Amniotic epithelial cell (primary cell): ENCODE measurements at places on chromosomes 2 and 18.

DNA sequence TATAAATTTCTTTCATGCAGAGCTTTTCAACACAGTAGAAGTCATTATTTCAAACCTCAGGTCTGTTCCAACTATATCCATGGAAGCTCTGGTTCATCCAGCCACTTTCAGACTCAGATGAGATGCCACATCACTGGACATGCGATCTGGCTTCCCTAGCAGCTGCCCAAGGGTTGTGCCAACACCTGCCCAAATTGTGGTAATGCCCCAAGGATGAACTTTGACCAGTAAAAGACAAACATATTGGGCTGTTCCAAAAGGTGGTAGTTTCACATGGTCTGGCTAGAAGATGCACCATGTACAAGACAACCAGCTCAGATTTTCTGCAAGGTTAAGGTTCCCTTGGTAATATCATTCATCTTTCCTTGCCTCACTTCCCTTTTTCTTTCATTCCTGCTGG is 101.9 kb downstream of the THADA start:
- DNase-seq: no peak

DNA sequence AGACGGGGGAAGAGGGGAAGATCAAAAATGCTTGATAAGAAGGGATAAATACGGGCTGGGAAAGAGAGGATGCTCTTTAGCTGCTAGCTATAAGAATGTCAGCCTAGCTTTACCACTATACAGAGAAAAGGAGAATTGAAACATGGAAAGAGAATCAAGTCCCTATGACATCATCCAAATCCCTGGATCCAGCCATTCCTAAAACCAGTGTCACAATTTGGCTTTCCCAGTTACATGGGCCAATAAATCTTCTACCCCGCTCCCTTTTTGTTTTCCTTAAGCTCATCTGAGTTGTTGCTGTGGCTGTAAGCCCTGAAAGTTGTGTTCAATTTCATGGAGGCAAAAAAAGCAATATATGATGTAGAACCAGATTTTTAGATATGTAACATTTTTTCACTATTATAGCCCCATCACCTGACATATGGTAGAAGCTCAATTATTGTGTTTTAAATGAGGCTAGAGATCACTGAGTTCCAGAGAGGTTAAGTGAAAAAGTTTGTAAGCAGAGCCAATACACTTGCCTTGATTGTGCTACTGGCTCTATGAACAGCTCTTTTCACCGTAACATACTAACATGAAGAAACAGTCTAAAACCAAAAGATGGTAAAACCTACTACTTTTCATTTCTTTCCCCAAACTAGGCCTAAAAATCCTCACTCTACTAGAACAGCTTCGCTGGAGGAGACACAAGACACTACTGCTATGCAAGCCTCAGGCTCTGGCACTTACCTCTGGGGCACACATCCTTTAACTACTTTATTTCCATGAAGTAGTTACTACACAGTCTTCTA is 4.3 kb downstream of the HNRNPLL start:
- no peak for DNase-seq

GRCh38 chr2:67945056-67945455 is 117.7 kb downstream of the C1D start:
- DNase-seq: no peak

DNA sequence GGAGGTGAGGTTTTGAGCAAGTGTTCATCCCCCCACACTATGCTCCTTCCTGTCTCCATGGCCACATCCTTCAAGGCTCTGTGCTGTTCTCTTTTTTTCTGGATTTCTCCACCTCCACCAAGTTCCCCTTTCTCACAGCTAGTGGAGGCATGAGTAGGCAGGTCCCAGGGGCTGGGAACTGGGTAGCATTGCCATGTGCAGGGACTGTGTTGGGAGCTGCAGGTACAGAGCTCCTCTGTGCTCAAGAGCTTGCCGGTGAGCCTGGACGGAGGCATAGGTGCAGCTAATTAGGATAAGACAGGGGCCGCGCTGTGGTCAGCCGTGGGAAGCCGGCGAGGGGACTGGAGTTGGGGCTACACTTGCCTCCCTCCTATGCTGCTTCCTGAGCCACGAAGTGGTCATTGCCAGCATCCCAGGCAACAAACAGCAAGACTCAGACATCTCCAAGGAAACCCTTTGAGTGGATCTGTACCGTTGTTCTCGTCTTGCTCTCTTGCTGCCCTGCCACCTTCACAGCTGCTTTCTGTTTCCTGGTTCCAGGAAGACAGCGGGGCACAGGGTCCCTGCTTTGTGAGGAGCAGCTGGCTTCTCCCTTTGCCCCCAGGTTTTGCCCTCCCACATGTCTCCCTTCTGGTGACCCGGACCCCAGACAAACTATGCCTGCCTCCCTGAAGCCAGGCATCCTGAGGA is 36.9 kb downstream of the ATOH8 start:
- DNase-seq: no peak

GRCh38 chr18:79573921-79574491 is 105.6 kb upstream of the CTDP1 start:
- no peak for DNase-seq

GRCh38 chr2:112166806-112167499 is 28.8 kb downstream of the FBLN7 start:
- DNase-seq: no peak

- peak; percentile 62 for DNase-seq
These were observed 22.9 kb downstream of the SH3BP4 start for GRCh38 chr2:234974501-234975385.

GRCh38 chr2:151032741-151033191 is 228.9 kb downstream of the RBM43 start:
- no peak for DNase-seq

- DNase-seq: no peak
These were observed 1648.9 kb upstream of the TMEFF2 start for GRCh38 chr2:193843675-193844074.

- no peak for DNase-seq
These were observed 703.9 kb upstream of the ID2 start for GRCh38 chr2:7977981-7978380.

- DNase-seq: no peak
These were observed 23.3 kb downstream of the PLEK start for GRCh38 chr2:68388358-68388757.

GRCh38 chr2:220419647-220420046 is 792.2 kb downstream of the SLC4A3 start:
- DNase-seq: no peak
